ENCODE measurements at places on chromosomes 4 and X.
A peak's percentile ranks its signal among the peaks of the same experiment; 100 is the strongest.

- DNase-seq: no peak
Measured at GRCh38 chrX:29299684-29300083, 712.4 kb downstream of the IL1RAPL1 start.

DNA sequence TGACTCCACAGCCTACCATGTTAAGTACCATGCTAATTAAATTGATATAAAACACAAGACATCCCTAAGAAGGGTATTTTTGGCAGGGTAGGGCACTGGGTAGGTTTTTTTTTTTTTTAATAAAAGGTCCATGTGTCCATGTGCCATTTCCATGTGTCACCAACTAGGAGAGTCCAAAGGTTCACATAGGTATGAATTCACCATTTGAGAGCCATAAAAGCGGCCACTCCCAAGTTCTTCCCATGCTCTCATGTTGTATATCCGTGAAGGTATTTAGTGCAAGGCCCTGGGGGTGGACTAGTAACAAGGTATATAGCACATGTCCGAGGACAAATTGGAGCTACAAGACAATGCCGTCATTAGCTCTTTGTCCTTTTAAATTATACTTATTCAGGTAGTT lies 107.3 kb downstream of the PDE5A start:
- no peak for DNase-seq

GRCh38 chrX:145553702-145554101 lies 263.9 kb upstream of the SLITRK2 start:
- DNase-seq: no peak

DNA sequence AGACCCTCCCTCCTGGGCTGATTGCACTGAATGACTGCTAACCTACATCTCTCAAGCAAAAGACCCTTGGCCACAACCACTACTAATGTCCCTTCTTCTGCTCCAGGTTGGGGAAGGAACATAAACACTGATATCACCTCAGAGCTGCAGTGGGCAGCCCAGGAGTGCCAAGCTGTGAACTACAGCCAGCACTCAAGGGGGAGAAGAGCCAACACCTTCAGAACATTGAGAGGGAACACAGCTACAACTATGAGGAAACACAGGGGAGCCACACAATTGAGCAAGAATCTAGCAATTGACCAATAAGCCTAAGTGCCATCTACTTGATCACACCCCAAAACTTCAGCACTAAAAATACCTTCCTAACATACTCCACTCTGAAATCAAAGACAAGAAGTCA lies 222.8 kb downstream of the SPATA18 start:
- no peak for DNase-seq

DNA sequence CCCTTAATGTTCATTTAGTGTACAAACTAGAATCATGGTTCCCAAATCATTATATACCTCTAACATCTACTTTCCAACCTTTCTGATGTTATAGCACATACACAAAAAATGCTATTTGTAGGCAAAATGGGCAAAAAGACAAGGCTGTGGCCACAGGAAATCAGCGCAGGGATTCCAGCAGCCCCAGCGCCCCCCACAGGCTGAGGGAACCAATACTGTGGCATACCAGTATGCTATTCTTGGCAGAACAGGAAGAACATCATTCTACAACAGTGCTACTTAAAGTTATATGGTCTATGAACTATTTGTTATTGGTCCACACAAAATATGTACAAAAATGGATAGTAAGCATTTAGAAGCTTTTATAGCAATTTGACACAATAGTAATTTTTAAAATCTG lies 25.3 kb downstream of the STEEP1 start:
- no peak for DNase-seq

GRCh38 chr4:102527695-102528283 lies 26.6 kb downstream of the NFKB1 start:
- DNase-seq: no peak

- DNase-seq: no peak
Measured at GRCh38 chr4:35506161-35506560, 738.2 kb downstream of the ARAP2 start.

DNA sequence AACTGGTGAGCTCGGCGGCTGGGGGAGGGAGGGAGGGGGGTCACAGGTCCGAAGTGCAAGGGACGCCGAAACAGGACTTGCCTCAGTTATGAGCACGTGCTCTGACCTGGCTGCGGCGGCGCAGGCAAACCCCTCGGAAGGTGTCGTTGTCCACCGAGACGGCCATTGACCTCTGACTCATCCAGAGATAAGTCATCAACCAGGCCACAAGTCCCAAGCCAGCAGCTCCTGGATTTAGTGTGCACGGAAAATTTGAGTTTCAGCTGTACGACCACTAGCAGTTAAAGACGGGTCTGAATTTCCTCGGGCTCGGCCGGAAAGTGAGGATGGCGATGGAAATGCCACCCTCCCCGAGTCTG lies 674 bp downstream of the SH3D19 start:
- DNase-seq: peak; percentile 8

DNA sequence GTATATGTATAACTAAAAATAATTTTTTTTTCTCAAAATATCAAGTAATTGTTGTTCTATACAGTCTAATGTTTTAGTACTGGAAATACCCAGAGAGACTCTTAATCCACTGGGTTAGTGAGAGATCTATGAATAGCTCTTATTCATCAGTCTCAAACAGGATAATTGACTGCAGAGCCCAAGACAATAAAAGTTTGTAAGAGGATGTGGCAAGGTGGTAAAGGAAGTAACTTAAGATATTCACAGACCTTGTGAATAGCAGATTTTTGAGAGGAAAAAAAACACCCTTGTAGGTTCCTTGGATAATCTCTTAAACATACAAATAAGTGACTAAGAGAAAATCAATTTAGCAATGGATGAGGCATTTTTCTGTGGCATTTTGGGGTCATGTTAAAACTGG lies 210.9 kb upstream of the FAM241A start:
- DNase-seq: no peak

DNA sequence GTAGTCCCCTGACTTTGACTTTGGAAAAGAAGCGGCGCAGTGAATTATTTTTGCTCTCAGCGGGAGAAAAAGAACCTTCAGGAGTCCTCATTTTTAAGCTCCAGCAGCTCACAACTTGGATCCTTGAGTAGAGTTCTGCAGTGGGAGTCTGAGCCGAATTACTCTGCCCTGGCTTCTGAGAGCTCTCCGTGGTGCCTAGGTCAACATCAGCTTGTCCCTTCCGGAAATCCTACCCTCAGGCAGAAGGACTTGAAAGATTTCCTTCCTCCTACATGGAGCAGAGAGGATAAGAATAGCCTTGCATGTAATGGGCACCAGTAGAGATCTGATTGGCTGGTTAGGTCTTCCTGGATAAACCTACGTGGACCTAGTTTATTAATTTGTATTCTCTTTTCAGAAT lies 549.7 kb upstream of the TENM3 start:
- DNase-seq: no peak

DNA sequence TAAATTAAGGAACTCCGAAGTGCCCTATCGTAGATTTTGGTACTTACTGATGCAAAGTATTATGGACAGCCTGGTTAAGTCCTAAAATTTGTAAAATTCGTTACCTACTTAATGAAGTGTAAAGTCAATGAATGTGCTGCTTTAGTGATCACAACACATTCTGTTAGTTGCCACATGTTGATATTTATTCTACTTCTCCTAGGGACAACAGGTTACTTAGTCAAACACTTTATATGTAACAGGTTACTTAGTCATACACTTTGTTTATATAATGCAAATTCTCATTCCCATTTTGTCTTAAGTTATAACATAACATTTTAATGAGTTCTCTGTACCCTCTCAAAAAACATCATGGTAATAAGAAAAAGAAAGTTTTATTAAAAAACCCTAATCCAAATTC lies 643.0 kb upstream of the FTHL17 start:
- DNase-seq: no peak

DNA sequence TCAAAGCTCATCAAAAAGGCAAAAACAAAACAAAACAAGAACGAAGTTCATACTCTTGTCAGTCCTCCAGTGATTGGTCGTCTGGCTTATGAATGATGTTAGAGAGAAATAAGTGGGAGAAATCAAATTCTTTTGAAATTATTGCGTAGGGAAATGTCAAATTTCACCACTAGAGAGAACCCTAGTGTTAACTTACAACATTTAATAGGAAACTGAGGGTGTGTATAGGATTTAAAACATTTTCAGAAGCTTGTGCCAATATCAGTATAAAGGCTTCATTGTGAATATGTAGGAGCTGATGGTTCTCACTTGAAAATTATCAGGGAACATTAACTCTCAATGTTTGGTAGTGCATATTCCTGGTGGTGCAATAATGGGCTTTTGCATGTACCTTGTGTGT lies 17.4 kb downstream of the ADH6 start:
- no peak for DNase-seq

GRCh38 chr4:74428276-74428675 lies 16.7 kb upstream of the AREG start:
- DNase-seq: no peak

- no peak for DNase-seq
Measured at GRCh38 chr4:52618795-52619590, 40.1 kb downstream of the USP46 start.

DNA sequence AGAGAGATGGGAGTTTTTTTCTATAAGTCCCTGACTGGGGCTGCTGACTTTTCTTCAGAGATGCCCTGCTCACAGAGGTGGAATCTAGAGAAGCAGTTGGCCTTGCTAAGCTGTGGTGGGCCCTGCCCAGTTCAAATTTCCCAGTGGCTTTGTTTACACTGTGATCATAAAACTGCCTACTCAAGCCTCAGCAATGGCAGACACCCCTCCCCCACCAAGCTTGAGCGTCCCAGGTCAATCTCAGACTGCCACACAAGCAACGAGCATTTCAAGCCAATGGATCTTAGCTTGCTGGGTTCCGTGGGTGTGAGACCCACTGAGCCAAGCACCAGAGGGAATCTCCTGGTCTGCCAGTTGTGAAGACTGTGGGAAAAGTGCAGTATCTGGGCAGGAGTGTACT lies 199.8 kb upstream of the WDFY3 start:
- no peak for DNase-seq

DNA sequence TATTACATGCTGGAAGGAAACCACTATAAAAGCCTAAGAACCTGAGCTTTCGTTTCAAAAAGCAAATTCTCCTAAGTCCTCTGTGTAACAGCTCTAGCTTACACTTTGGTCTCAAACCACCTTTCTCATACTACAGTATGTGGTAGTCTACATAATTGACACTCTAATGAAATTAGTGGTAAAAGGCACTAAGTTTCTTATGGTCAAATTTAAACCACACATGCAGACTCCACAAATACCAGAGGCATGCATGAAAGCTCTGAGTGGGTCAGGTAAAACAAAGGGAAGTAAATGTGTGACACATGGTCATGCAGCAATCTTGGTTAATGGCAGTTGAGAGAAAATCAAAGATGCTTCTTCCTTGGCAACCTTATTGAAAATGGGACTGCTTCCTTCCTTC lies 187.8 kb downstream of the CCNG2 start:
- no peak for DNase-seq

DNA sequence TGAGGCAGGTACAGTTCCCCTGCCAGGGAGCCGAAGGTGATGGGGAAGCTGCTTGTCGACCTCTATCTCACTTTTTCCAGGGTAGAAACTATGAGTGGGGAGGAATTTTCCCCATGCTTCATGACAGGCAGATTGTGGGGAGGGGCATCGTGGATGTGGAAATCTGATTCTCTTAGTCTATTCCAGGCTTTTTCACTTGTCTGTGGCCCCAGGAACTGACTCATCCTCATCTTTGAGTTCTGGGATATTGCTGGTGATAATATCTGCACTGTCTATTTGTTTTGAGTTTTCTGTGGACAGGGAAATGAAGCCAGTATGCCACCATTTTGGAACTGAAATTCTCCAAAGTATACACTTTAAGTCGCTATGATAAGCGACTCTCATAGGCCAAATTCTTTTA lies 7.6 kb upstream of the TLR2 start:
- DNase-seq: no peak

- no peak for DNase-seq
Measured at GRCh38 chrX:44667771-44668170, 125.1 kb upstream of the FUNDC1 start.

GRCh38 chr4:40645586-40645985 lies 15.9 kb upstream of the RBM47 start:
- DNase-seq: no peak

DNA sequence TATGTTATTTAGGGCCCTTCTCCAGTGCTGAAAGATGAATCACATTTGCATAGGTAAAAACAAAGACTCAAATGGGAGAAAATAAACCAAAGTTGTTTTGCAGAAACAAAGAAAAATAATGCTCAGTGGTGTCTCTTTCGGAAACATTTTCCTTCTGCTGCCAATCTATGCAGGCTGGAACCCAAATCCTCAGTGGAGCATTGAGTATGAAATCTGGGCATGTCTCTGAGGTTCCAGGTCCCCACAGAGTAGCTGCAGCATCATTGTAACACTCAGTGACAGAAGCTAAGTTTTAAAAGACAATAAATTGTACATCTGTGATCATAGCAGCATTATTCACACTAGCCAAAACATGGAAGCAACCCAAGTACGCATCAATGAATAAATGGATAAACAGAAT lies 303.6 kb downstream of the FBXW7 start:
- no peak for DNase-seq

- no peak for DNase-seq
Measured at GRCh38 chr4:70062000-70062399, 11.8 kb downstream of the HTN1 start.

GRCh38 chr4:79673377-79673776 lies 265.3 kb upstream of the GK2 start:
- DNase-seq: no peak

- DNase-seq: no peak
Measured at GRCh38 chr4:94530073-94530472, 78.3 kb downstream of the PDLIM5 start.

DNA sequence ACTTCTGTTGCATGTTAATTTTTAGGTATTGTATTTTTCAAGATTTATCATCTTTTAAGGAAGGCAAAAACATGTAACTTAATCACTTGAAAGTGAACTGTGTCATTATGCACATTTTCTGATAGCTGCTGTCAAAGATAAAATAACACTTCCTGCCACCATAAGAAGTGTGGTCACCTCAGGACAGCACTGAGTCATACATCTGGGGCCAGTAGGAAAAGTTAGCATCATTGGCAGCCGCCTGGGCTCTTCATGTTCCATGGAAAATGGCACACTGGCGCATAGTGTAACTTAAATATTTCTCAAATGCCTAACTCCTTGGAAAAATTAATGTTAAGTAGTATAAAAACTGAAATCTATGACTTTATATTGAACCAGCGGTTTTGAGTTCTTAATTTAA lies 24.2 kb downstream of the CNKSR2 start:
- DNase-seq: no peak

DNA sequence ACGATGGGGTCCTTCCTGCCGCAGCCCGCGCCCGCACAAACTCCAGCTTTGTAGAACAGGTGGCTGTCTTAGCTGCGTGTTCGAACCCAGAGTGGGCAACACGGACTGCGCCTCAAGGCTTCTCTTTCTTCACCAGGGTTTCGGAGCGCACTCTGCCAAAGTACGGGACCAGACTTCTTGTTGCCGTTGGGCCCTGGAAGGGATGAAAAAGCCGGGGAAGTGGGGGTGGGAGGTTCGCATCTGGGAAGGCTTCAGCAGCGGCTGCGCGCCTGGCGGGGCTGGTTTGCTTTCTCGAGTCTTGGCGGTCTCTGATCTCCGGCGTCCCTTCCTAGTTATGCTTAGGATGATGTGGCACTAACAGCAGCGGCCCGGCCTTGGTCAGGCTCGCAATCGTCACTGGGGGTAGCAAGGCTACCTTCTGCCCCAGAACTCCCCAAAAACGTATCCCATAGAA lies 673 bp downstream of the PARM1 start:
- DNase-seq: no peak

- DNase-seq: no peak
Measured at GRCh38 chr4:41728573-41728913, 20.0 kb downstream of the PHOX2B start.
